ENCODE measurements at places on chromosomes 16 and 17. TPM values are rescaled to one million over a fixed set of nuclear protein-coding genes. Genes with fewer than 3 reads are reported as not detected.

HELZ gene
- 49.5 TPM for total RNA-seq

IRX3 gene
- 0.43 TPM for total RNA-seq

PRKCA gene
- total RNA-seq = 127 TPM

CRYBA1 gene
- total RNA-seq = not detected

GRAP gene
- 7.8 TPM for total RNA-seq

ACE gene
- total RNA-seq = 22.8 TPM

DRG2 gene
- total RNA-seq = 36.4 TPM

PALB2 gene
- total RNA-seq = 11.3 TPM

ARL17A gene
- total RNA-seq = 23.0 TPM

GPR139 gene
- total RNA-seq = not detected

ERN2 gene
- total RNA-seq = 197 TPM

SECTM1 gene
- total RNA-seq = 8.5 TPM

CA4 gene
- total RNA-seq = 328 TPM

PLCD3 gene
- 63.6 TPM for total RNA-seq

AIPL1 gene
- not detected for total RNA-seq

GRCh38 chr16:70496513-70496912 lies 26.8 kb downstream of the COG4 start:
- DNase-seq = no peak

DNA sequence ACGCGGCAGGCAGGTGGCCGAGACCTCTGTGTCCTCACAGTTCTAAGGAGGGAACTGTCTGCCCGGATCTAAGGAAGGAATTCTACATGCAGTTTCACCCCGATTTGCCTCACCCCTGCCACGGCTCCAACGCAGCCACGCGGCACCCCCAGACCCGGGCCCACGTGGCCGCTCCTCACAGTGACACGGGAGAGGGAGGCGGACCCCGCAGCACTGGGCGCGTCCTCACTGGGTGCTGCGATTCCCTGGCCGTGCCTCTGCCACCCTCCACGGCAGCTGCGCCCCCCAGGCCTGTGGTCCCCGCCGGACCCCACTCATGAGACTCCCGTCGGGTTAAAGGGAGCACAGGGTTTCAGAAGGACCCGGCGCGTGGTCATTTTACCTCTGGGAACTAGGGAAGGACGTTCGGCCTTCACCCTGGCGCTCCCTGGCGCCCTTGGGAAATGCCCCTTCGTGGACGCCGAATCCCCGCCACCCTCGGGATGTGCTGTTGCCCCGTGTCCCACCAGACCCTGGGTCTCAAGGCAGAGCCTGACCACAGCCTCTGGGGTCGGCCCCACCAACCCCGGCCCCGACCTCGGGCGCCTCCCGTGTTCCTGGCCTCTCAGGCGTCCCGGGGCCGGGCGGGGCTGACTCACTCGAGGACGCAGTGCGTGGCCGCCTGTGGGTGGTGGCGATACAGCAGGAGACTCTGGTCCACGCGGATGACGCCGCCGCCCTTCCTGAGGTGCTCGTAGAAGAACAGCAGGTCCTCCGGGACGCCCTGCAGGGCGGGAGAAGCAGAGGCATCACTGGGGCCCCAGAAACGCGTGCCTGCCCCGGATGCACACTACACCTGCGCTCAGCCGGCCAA lies 118.8 kb upstream of the METRNL start:
- DNase-seq = no peak

DNA sequence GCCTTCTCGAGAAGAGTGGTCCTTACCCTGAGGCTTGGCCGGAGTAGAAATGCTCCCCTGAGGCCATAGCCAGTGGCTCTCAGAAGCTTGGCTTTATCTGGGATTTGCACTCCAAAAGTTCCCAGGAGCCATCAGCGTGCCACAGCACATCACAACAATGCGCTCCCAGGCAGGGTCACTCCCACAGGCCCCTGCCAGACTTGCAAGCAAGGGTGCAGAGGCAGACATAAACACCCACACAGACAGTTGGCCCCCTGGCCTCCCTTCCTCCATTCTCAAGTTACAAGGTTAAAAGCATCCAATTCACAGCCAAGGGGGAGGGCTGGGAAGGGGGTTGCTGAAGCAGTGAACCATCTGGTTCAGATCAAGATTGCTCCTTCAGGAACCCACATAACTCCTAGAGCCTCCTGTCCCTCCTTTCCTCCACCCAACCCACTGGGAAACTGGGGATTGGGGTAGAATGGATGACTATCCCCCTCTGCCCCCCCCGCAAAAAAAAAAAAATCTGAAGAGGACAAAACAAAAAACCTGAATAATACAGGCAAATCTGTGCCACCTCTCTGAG lies 1.8 kb downstream of the ST3GAL2 start:
- DNase-seq = no peak

GRCh38 chr17:72810991-72811508 lies 281.4 kb downstream of the SLC39A11 start:
- no peak for DNase-seq

DNA sequence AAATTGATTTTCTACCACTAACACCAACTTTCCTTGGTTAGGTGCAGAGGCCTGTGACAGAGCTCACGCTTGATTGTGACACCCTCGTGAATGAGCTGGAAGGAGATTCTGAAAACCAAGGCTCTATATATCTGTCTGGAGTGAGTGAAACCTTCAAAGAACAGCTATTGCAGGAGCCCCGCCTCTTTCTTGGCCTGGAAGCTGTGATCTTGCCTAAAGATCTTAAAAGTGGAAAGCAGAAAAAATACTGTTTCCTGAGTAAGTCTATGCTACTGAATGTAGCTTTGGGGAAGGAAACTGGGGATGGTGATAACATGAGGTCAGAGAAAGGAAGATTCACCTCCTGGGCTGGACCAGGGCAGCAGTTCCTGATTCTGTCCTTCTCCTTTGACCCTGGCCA lies 38.3 kb downstream of the REXO5 start:
- no peak for DNase-seq

GRCh38 chr16:72299684-72300243 lies 127.8 kb upstream of the PMFBP1 start:
- no peak for DNase-seq

GRCh38 chr16:65409510-65409909 lies 287.6 kb upstream of the CDH11 start:
- DNase-seq = no peak

DNA sequence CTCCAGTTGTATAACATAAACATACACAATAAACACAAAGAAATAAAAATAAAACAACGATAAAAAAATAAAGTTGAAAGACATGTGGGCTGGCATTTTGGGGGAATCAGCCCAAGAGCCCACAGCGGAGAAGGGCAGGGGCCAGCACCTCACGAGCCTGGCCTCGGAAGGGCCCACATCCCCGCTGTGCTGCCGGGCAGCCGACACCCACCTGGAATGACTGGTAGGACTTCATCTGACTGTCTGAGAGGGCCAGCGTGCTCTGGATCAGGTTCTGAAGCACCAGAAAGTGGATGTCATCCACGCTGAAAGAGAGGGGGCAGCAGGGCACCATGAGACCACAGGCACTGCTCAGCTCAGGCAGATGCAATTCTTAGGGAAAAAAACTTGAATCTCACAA lies 73.5 kb downstream of the GTF3C1 start:
- DNase-seq = no peak

GRCh38 chr16:57822856-57823255 lies 20.6 kb upstream of the KIFC3 start:
- no peak for DNase-seq

DNA sequence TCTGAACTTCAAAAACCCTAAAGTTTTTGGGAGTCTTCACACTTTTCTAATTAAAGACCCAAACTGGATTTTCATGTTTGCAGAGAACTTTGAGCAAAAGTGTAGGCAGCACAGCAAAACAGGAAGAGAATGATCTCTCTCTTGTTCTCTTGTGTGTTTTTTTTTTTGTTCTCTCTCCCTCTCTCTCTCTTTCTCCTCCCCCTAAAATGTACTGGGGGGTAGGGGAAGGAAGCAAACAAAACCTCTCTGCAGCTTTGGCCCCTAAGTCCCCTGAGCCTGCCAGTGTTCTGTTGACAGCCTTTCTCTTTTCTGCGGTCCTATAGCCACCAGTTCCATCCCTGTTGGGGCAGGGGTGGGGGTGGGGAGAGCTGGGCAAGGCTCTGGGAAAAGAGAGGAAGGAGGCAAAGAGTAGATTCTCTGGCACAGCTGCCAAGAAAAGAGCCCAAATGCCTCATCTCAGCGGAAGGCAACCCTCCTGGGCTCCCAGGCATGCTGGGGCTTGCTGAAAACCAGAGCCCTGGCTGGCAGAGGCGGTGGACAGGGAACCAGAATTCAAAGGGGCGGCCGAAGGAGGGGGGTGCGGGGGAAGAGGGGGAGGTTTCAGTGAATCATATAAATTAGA lies 295.3 kb downstream of the SOX9 start:
- no peak for DNase-seq

DNA sequence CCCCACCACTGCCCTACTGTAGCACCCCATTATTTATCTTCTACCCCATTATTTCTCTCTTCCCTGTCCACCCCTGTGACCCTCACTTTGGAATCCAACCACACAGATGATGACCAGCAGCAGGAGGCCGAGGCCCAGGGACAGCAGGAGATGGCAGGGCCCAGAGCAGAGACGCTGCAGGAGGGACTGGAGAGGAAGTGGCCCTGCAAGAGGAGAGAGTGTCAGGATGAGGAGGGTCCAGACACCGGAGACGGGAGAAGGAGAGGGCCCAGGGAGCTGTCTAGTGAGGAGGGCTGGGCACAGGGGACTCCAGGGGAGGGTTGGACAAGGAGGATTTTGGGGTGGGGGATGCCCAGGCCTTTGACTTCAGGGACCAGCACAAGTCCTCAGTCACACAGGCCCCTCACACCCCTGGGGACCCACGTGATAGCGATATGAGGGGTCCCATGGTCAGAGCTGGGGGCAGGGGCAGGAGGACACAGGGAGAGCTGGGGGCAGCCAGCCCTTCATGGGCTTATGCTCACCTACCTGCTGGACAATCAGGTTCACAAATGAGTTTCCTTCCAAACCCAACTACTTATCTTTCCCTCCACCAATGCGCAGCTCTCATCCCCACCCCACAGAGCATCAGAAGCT lies 2.0 kb downstream of the CLEC10A start:
- DNase-seq = no peak

- no peak for DNase-seq
Observed at GRCh38 chr17:6969323-6969726, 26.5 kb upstream of the ALOX12 start.

GRCh38 chr16:88924834-88925539 lies 52.0 kb downstream of the CBFA2T3 start:
- no peak for DNase-seq
